ENCODE measurements at places on chromosomes 7 and 10. TPM values are rescaled to one million over a fixed set of nuclear protein-coding genes. Genes with fewer than 3 reads are reported as not detected.

ZNF282 gene
- 26.3 TPM for total RNA-seq

DNA sequence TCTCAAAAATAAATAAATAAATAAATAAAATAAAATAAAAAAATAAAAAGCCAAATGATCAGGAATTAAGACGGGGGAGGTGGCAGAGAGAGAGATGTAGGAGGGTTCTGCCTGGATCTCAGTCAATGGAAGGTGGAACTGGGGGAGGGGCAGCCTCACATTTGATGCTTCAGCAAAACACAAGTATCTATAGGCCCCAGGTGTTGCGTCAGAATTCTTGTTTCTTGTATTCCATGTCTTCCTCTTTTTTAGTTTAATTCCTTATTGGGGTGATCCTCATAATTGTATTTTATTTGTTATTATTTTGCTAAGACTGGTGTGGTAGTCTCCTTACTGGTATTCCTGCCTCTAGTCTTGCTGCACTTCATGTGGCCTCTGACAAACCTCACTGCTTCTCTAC is 41.4 kb upstream of the SMARCD3 start:
- no peaks in the 10 kb centered on the region for H3K36me3 ChIP-seq
- H3K27me3 ChIP-seq: peaks cover 24% of the 10 kb centered on the region
- no peak overlapping the region for H3K4me3 ChIP-seq
- no peak overlapping the region for H3K27ac ChIP-seq

CCDC172 gene
- not detected for total RNA-seq

- H3K4me1 ChIP-seq: peaks cover 37% of the 10 kb centered on the region
- no peak for DNase-seq
- H3K27ac ChIP-seq: peak overlapping the region; percentile 99
- no peaks in the 10 kb centered on the region for H3K27me3 ChIP-seq
- H3K4me3 ChIP-seq: no peak overlapping the region
Measured at GRCh38 chr10:91614225-91614624, 18.6 kb downstream of the PPP1R3C start.

- peaks cover 8% of the 10 kb centered on the region for H3K4me1 ChIP-seq
- no peaks in the 10 kb centered on the region for H3K36me3 ChIP-seq
- no peak for DNase-seq
- peak overlapping the region; percentile 89 for H3K4me3 ChIP-seq
Measured at GRCh38 chr7:39413636-39414223, 152.5 kb upstream of the YAE1 start.

- H3K27ac ChIP-seq: no peak overlapping the region
- H3K4me1 ChIP-seq: peaks cover 20% of the 10 kb centered on the region
- H3K36me3 ChIP-seq: peaks cover 4% of the 10 kb centered on the region
- no peak for DNase-seq
Measured at GRCh38 chr7:98571986-98572385, 45.1 kb upstream of the NPTX2 start.

PTPRE gene
- total RNA-seq: 3.1 TPM

DENND11 gene
- total RNA-seq: 9.2 TPM

DNA sequence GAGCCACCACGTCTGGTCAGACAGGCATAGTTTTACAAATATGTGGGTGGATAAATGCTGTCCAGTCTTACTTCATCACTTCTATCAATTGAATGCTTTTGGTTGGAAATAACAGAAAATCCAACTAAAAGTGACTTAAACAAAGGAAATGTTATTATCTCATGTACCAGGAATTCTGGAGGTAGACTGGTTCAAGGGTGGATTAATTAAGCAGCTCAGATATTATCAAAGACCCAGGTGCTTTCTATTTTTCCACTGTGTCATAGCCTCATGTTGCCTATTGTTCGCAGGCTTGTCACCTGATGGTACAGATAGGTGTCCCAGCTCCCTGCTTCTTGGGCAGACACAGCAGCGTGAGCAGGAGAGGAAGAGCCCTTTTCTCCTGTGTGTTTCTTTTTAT is 156.1 kb upstream of the CTBP2 start:
- H3K4me3 ChIP-seq: no peak overlapping the region
- H3K4me1 ChIP-seq: no peaks in the 10 kb centered on the region
- H3K36me3 ChIP-seq: peaks cover 2% of the 10 kb centered on the region
- peaks cover 12% of the 10 kb centered on the region for H3K27me3 ChIP-seq
- DNase-seq: no peak

DNA sequence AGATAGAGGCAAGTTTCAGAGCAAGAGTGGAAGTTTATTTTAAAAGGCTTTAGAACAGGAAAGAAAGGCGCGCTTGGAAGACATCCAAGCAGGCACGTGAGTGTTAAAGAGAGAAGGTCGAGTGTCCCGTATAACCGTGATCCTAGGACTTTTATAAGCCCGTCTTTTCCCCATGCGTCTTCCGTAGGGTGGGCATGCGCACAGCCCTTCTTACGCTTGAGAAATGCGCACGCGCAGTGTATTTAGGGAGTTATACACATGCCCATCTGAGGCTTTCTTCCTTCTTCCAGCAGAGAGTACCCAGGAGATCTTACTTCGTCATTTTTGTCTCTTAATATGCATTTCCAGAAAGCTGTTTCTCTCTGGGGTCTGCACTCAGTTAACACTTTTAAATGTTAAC is 52.4 kb downstream of the CALD1 start:
- H3K27me3 ChIP-seq: no peaks in the 10 kb centered on the region
- H3K27ac ChIP-seq: peak overlapping the region; percentile 78

GRCh38 chr7:20241194-20241910 is 24.2 kb upstream of the MACC1 start:
- H3K27me3 ChIP-seq: no peaks in the 10 kb centered on the region
- H3K4me1 ChIP-seq: peaks cover 21% of the 10 kb centered on the region
- peak overlapping the region; percentile 29 for H3K27ac ChIP-seq
- H3K4me3 ChIP-seq: no peak overlapping the region
- no peaks in the 10 kb centered on the region for H3K36me3 ChIP-seq

DNA sequence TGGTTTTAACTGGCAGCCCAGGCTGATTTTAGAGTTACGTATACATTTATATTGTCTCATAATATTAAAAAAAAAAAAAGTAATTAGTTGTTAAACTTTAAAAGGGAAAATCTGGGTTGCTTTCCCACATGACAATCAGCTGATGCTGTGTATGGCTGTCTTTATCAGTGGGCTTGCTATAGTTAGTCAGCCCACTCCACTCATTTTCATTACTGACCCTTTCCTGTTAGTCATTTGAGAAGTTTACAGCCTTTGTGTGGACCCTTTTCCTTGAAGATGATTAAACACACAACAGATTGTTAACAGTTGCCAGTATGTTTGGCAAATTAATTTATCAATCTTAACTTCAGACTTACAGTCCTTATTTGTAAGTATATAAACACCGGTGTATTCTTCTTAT is 164.5 kb upstream of the AGR3 start:
- no peak for DNase-seq
- no peak overlapping the region for H3K27ac ChIP-seq
- H3K4me1 ChIP-seq: peaks cover 27% of the 10 kb centered on the region
- no peaks in the 10 kb centered on the region for H3K27me3 ChIP-seq
- no peak overlapping the region for H3K4me3 ChIP-seq
- H3K36me3 ChIP-seq: no peaks in the 10 kb centered on the region

GRCh38 chr7:105001652-105002184 is 12.3 kb upstream of the KMT2E start:
- no peaks in the 10 kb centered on the region for H3K27me3 ChIP-seq
- no peak overlapping the region for H3K4me3 ChIP-seq
- H3K36me3 ChIP-seq: peaks cover 2% of the 10 kb centered on the region
- H3K27ac ChIP-seq: peak overlapping the region; percentile 97
- peaks cover 85% of the 10 kb centered on the region for H3K4me1 ChIP-seq

- peaks cover 9% of the 10 kb centered on the region for H3K4me1 ChIP-seq
- peaks cover 8% of the 10 kb centered on the region for H3K36me3 ChIP-seq
- no peak for DNase-seq
- no peak overlapping the region for H3K27ac ChIP-seq
Measured at GRCh38 chr7:36732806-36733205, 8.5 kb upstream of the AOAH start.
